ENCODE measurements at places on chromosomes 16 and 17. TPM values are rescaled to one million over a fixed set of nuclear protein-coding genes. Genes with fewer than 3 reads are reported as not detected.

DNA sequence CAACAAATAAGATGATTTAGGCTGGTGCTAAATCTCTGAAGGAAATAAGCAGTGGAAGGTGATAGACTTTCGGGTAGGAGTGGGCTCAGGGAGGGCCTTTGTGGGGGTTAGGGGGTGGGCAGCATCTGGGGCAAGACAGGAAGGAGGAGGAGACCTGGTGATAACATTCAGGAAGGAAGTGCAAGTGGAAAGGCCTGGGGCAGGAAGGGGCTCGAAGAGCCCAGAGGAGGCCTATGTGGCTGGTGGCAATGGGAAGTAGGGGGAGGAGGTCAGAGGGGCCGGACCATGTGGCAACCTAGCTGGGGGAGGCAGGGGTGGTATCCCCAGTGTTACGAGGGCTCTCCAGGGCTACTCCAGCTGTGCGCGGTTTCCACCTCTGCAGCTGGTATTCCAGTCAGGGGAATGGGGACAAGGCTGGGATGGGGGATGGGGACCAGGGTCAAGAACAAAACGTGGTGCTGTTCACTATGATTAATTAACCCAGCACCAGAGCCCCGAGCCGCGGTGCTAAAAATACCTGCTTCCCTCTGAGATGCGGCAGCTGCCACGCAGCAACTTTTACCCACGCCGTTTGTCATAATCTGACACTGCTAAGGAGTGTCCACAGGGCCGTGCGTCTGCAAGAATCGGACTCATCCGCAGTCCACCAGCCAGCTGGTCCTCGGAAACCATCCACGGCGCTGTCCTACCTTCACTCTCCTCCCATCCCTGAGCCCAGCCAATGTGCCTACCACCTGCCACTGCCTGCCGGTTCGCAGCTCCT is 5.2 kb upstream of the CCDC182 start:
- peak overlapping the region; percentile 4 for H3K27ac ChIP-seq
- H3K4me3 ChIP-seq: peak overlapping the region; percentile 42
- peaks cover 5% of the 10 kb centered on the region for H3K27me3 ChIP-seq
- H3K4me1 ChIP-seq: peaks cover 38% of the 10 kb centered on the region
- no peak for DNase-seq

- H3K36me3 ChIP-seq: peaks cover 36% of the 10 kb centered on the region
- H3K27me3 ChIP-seq: no peaks in the 10 kb centered on the region
- peak overlapping the region; percentile 87 for H3K27ac ChIP-seq
- DNase-seq: no peak
- H3K4me3 ChIP-seq: no peak overlapping the region
- H3K4me1 ChIP-seq: peaks cover 25% of the 10 kb centered on the region
Observed at GRCh38 chr16:15613676-15614075, 29.3 kb downstream of the MARF1 start.

DNA sequence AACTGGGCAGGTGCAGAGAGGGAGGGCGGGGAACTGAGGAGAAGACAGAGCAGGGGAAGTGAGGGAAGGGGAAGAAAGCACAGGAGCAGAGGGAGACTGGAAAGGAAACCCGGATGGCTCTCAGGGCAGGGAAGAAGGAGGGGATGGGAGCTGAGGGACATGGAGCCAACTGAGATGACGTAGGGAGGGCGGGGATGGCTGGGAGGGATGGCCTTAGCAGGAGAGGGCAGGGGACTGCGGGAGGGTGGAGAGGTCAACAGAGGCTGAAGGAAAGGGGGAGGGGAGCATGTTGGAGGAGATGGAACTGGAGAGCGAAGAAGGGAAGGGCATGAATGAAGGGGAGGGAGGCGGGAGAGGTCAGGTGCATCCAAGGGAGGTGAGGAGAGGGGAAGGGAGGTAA is 81.9 kb downstream of the KCNJ12 start:
- no peaks in the 10 kb centered on the region for H3K36me3 ChIP-seq
- no peak overlapping the region for H3K4me3 ChIP-seq
- H3K4me1 ChIP-seq: peaks cover 5% of the 10 kb centered on the region
- H3K27ac ChIP-seq: no peak overlapping the region

- no peaks in the 10 kb centered on the region for H3K36me3 ChIP-seq
- no peak for DNase-seq
- H3K27ac ChIP-seq: no peak overlapping the region
- H3K4me3 ChIP-seq: no peak overlapping the region
- H3K27me3 ChIP-seq: peaks cover 8% of the 10 kb centered on the region
Observed at GRCh38 chr17:81471818-81472456, 40.7 kb downstream of the ACTG1 start.

Gene FGF11
- total RNA-seq: 19.7 TPM

GRCh38 chr17:61250335-61250890 is 149.2 kb upstream of the TBX2 start:
- peaks cover 26% of the 10 kb centered on the region for H3K4me1 ChIP-seq
- peaks cover 2% of the 10 kb centered on the region for H3K27me3 ChIP-seq
- no peak overlapping the region for H3K27ac ChIP-seq
- H3K36me3 ChIP-seq: no peaks in the 10 kb centered on the region
- DNase-seq: no peak
- H3K4me3 ChIP-seq: no peak overlapping the region

Gene FBXW10
- not detected for total RNA-seq

DNA sequence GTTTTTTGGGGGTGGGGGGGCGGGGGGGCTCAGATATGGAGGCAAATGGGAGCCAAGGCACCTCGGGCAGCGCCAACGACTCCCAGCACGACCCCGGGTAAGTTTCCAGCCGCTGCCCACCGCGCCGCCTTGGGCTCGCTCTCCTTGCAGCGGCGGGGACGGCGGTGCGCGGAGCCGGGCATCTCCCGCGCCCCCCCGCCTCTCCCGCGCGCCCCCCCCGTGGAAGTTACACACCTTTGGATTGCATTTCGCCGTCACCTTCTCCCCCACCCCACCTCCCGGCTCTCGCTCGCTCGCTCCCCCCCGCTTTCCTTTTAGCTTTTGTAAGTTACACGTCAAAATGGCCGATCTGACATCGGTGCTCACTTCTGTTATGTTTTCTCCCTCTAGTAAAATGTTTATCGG is 387 bp downstream of the MSI2 start:
- DNase-seq: no peak
- no peak overlapping the region for H3K27ac ChIP-seq
- peaks cover 4% of the 10 kb centered on the region for H3K27me3 ChIP-seq
- H3K4me1 ChIP-seq: peaks cover 38% of the 10 kb centered on the region
- H3K4me3 ChIP-seq: peak overlapping the region; percentile 97

Gene CLEC10A
- total RNA-seq: 30.4 TPM

DNA sequence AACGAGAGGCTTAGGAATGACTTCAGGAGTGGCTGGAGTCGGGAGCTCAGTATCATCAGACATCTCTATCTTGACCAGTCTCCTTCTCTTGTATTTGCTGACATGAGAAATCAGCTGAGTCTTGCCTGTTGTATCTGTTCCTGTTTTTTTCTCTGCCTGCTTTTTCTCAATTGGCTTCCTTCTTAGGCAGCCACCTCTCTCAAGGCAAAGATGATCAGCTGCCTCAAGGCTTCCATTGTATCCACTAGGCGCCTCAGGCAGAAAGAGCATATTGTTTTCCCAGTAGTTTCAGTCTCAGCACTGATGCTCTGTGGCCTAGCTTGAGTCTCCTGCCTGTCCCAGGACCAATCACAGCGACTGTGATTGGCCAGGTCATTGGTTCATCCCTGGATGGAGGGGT is 306.2 kb downstream of the CPPED1 start:
- DNase-seq: no peak
- peaks cover 5% of the 10 kb centered on the region for H3K27me3 ChIP-seq
- H3K4me3 ChIP-seq: no peak overlapping the region
- no peak overlapping the region for H3K27ac ChIP-seq
- H3K4me1 ChIP-seq: peaks cover 4% of the 10 kb centered on the region

DNA sequence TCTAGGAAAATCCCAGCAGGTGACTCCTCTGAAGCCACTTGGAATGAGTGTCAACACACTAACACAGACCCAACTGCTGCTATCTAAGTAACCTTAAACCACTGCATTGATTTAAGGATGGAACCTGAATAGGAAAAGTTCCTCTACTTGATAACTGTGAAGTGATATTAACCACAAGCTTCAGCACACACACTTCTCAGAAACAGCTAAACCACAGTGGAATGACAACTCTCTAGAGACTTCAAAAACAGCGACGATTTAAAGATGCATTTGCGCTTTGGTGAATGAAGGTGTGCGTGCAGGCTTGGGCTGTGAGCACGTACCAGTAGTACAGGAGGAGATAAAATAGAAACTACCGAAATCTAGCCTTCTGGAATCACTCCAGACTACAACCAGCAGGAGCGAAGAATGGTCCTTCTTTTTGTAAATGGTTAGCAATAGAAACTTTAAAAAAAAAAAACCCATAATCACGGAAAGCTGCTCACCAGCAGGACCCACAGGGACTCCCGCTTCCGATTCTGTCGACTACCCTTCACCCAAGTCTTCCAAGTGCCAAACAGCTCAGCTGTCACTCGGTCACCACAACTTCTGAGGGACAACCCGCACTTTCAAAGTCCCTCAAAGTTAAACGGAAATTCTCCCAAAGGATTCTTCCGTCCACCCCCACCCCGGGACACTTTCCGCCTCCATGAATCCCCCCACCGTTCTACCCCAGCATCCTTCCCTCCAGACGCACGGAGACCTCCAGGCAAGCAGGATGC is 137.7 kb upstream of the CORO6 start:
- peaks cover 9% of the 10 kb centered on the region for H3K27me3 ChIP-seq
- peaks cover 14% of the 10 kb centered on the region for H3K4me1 ChIP-seq
- peak overlapping the region; percentile 93 for H3K27ac ChIP-seq
- peak overlapping the region; percentile 99 for H3K4me3 ChIP-seq

Gene NPIPB5
- total RNA-seq: 160 TPM

GRCh38 chr17:72501404-72502370 is 380.9 kb downstream of the SOX9 start:
- no peaks in the 10 kb centered on the region for H3K36me3 ChIP-seq
- no peaks in the 10 kb centered on the region for H3K4me1 ChIP-seq
- no peak for DNase-seq

- H3K27ac ChIP-seq: no peak overlapping the region
- no peak overlapping the region for H3K4me3 ChIP-seq
- H3K4me1 ChIP-seq: no peaks in the 10 kb centered on the region
- DNase-seq: no peak
- H3K36me3 ChIP-seq: peaks cover 12% of the 10 kb centered on the region
- peaks cover 1% of the 10 kb centered on the region for H3K27me3 ChIP-seq
Observed at GRCh38 chr16:47667956-47668355, 206.8 kb downstream of the PHKB start.

DNA sequence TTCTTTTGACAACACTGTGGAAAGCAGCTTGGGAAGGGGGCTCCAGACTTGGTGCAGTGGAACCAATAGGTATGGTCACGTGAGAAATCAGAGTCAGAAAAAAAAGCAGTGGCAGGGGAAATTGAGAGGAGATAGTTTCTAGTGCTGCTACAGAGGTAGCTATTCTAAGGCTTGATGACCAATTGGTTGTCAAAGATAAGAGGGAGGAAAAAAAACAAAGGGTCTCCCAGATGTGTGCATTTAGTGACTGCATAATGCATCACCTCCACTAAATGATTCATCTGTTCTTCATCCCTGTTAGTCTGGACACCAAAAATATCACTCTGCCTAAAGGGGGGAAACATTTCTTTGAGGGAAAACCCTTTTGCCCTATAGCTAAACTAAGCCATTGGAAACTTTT is 56.5 kb downstream of the PIGL start:
- H3K27me3 ChIP-seq: no peaks in the 10 kb centered on the region
- no peak overlapping the region for H3K27ac ChIP-seq
- no peak for DNase-seq
- H3K4me1 ChIP-seq: peaks cover 2% of the 10 kb centered on the region

DNA sequence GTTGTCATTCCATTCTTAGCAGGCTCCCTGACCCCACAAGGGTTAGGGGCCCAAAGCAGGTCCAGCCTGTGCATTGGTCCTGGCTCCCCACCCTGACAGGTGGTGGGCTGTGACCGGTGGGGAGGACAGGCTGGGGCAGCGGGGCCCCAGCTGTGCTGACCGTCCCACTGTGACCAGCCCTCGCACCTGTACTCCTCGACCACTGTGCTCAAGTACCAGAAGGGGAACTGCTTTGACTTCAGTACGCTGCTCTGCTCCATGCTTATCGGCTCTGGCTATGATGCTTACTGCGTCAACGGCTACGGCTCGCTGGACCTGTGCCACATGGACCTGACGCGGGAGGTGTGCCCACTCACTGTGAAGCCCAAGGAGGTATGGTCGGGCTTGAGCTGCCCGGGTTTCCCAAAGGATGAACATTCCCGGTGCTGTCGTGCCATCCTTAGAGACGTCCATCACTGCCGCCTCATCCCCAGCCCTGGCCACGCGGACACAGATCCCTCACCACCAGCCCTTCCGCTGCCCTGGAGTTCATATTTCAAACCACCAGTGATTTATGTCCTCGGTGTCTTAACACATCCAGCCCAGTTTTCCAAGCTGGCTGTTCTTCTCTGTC is 7.3 kb downstream of the DRC7 start:
- peak overlapping the region; percentile 67 for H3K27ac ChIP-seq
- H3K27me3 ChIP-seq: peaks cover 6% of the 10 kb centered on the region
- no peak for DNase-seq
- no peaks in the 10 kb centered on the region for H3K36me3 ChIP-seq
- no peak overlapping the region for H3K4me3 ChIP-seq

DNA sequence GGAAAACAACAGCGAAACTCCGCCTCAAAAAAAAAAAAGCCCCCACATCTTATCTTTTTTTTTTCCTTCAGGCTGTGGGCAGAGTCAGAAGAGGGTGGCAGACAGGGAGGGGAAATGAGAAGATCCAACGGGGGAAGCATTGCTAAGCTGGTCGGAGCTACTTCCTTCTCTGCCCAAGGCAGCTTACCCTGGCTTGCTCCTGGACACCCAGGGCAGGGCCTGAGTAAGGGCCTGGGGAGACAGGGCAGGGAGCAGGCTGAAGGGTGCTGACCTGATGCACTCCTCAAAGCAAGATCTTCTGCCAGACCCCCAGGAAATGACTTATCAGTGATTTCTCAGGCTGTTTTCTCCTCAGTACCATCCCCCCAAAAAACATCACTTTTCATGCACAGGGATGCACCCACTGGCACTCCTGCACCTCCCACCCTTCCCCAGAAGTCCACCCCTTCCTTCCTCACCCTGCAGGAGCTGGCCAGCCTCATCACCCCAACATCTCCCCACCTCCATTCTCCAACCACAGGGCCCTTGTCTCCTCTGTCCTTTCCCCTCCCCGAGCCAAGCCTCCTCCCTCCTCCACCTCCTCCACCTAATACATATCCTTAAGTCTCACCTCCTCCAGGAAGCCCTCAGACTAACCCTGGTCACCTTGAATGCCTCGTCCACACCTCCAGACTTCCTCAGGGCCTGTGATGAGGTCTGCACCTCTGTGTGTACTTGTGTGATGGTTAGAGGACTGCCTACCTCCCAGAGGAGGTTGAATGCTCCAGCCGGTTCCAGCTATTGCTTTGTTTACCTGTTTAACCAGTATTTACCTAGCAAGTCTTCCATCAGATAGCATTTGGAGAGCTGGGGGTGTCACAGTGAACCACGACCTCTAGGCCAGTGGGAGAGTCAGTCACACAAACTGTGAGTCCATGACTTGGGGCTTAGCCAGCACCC is 1.2 kb upstream of the HBA1 start:
- peaks cover 3% of the 10 kb centered on the region for H3K4me1 ChIP-seq
- peaks cover 27% of the 10 kb centered on the region for H3K27me3 ChIP-seq
- no peak overlapping the region for H3K27ac ChIP-seq
- H3K4me3 ChIP-seq: no peak overlapping the region
- no peak for DNase-seq
